ENCODE measurements at places on chromosomes 11 and 22. TPM values are rescaled to one million over a fixed set of nuclear protein-coding genes. Genes with fewer than 3 reads are reported as not detected.
A peak's percentile ranks its signal among the peaks of the same experiment; 100 is the strongest.

- peaks cover 37% of the 10 kb centered on the region for H3K4me1 ChIP-seq
- DNase-seq: peak; percentile 42
- no peaks in the 10 kb centered on the region for H3K36me3 ChIP-seq
- H3K4me3 ChIP-seq: peak overlapping the region; percentile 39
- H3K27ac ChIP-seq: no peak overlapping the region
- no peaks in the 10 kb centered on the region for H3K27me3 ChIP-seq
These were observed 57.4 kb downstream of the IGLL1 start for GRCh38 chr22:23522623-23523251.

- H3K27me3 ChIP-seq: no peaks in the 10 kb centered on the region
- no peaks in the 10 kb centered on the region for H3K4me1 ChIP-seq
- no peaks in the 10 kb centered on the region for H3K36me3 ChIP-seq
- no peak overlapping the region for H3K27ac ChIP-seq
- no peak overlapping the region for H3K4me3 ChIP-seq
These were observed 341.9 kb upstream of the B3GAT1 start for GRCh38 chr11:134753771-134754520.

Gene MMP10
- not detected for total RNA-seq

GRCh38 chr22:36454916-36455570 is 26.4 kb downstream of the TXN2 start:
- DNase-seq: peak; percentile 99
- no peaks in the 10 kb centered on the region for H3K36me3 ChIP-seq
- H3K27ac ChIP-seq: no peak overlapping the region
- H3K27me3 ChIP-seq: no peaks in the 10 kb centered on the region
- peak overlapping the region; percentile 41 for H3K4me3 ChIP-seq

Gene NRGN
- total RNA-seq: 7.5 TPM

DNA sequence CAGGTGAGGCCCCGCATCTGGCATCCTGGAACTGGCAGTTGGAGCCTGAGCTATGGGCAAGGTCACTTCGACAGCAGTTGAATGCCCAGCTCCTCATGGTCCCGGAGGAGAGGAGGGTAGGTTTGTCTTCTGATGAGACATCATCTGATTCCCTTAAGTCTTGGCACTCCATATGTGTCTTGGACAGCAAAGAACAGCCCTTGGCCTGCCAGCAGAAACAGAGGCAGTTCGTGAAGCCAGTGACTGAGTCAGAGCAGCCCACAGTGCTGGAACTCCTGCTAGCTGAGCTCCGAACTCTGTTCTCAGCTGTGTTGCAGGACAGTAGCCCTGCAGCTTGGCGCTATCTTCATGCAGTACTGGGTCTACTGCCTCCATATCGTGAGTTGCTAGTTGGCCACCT is 1.0 kb downstream of the DNHD1 start:
- H3K4me3 ChIP-seq: no peak overlapping the region
- H3K4me1 ChIP-seq: no peaks in the 10 kb centered on the region
- no peak for DNase-seq
- no peak overlapping the region for H3K27ac ChIP-seq

Gene CCDC157
- 11.1 TPM for total RNA-seq

GRCh38 chr11:27313157-27313821 is 49.7 kb downstream of the CCDC34 start:
- DNase-seq: no peak
- no peaks in the 10 kb centered on the region for H3K36me3 ChIP-seq
- H3K27ac ChIP-seq: no peak overlapping the region
- no peaks in the 10 kb centered on the region for H3K27me3 ChIP-seq

DNA sequence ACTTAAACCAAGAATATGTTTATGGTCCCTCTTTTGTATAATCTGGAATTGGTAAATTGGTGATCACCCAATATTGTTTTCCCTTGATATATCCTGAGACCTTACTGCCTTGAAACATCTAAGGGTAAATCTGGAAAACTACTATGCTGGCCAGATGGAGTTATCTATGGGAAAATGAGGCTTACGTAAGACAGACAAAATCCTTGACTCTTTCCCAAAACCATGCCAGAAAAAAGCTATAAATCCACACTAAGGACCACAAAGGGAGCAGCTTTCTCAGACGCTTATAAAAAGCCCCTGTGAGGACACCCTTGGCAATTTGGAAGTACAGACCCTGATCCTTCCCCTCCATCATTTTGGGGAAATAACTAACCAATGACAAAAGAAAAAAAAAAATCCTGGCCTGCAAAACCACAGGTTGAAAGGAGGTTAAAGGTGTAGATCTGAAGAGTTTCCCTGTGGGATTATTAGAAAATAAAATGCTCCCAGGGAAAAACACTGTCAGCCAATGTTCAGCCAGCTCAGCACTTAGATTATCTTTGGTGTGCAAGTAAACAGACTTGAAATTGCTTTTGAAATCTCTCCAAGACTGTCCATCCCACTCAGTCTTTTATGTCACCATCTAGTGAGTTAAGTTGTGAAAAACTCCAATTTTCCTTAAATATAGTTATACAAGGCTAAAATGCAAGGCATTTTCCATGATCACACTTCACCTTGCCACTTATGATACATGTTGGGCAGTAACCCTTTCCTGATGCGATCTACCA is 6.6 kb upstream of the AMBRA1 start:
- H3K4me1 ChIP-seq: no peaks in the 10 kb centered on the region
- no peak overlapping the region for H3K4me3 ChIP-seq
- DNase-seq: no peak
- H3K27me3 ChIP-seq: no peaks in the 10 kb centered on the region
- H3K36me3 ChIP-seq: no peaks in the 10 kb centered on the region
- no peak overlapping the region for H3K27ac ChIP-seq

DNA sequence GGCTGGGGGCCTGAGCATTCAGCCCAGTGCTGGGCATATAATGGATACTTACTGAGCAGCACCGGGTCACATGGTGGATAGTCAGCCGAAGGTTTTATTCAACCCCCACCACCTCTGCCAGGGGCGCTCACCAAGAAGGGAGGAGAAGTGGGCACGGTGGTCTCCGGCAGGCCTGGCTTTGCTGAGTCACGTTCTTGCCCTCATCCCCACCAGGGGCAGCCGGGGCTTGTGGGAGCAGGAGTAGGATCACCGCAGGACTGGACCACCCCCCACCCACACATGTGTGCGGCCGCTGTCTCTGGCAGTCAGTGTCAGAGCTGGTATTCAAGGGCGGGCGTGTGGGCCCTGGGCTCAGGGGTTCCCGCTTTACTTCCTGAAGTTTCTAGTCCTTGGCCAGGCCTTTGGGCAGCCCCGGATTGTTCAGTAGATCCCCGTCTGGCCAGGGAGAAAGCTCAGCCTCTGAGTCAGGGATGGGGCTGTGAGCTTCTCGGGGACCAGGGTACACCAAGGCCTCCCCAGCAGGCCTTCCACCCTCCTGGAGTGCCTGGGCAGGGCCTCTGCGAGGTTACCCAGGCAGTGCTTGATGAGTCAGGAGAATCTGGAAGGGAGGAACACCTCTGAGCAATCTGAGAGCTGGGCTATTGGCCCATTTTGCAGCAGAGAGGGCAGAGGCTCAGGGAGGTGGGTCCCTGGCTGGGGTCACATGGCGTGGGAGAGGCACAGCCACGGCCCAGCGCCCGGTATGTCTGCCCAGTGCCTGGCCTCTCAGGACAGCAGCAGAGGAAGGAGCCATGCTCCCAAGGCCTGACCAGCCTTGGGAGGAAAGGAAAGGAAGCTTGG is 60.6 kb downstream of the RTL6 start:
- no peaks in the 10 kb centered on the region for H3K27me3 ChIP-seq
- H3K36me3 ChIP-seq: no peaks in the 10 kb centered on the region
- no peak overlapping the region for H3K4me3 ChIP-seq
- DNase-seq: no peak
- no peaks in the 10 kb centered on the region for H3K4me1 ChIP-seq

Gene IL18
- total RNA-seq: not detected

GRCh38 chr11:20038412-20038811 is 121.9 kb downstream of the DBX1 start:
- no peak overlapping the region for H3K4me3 ChIP-seq
- no peak for DNase-seq
- H3K36me3 ChIP-seq: no peaks in the 10 kb centered on the region
- H3K27me3 ChIP-seq: no peaks in the 10 kb centered on the region
- H3K27ac ChIP-seq: no peak overlapping the region

Gene OR52H1
- total RNA-seq: not detected

DNA sequence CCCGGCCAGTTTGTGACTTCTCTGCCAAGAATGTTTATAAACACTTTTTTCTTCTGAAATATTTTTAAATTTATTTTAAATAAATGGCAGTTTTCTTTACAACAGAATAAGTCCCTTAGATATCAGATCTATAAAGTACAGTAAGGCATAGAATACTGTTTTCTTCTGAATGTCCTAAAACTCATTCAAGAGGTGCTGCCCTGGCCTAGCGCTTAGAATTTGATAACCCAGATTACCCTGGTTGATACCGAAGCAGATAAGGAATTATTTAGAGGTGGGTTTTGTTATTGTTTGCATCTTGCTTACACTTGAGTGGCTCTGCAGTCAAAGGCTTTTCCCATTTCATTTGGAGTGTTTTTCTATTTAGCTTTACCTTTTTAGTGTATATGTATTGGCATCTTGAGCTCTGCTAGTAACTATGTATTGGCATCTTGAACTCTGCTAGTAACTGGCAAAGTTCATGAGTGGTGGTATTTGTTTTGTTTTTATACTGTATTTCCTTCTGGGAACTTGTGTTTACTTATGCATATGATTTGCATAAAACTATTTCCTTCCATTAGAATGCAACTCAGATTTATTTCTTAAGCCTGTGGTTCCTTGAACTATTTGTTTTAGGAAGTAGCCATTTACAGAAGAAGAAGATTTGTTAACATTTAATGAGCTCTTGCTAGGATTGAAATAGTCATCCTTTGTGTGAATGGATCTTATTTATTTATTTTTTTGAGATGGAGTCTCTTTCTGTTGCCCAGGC is 1.2 kb downstream of the ACAD8 start:
- H3K27me3 ChIP-seq: no peaks in the 10 kb centered on the region
- no peaks in the 10 kb centered on the region for H3K36me3 ChIP-seq
- peak overlapping the region; percentile 76 for H3K4me3 ChIP-seq
- no peak for DNase-seq
- peaks cover 11% of the 10 kb centered on the region for H3K4me1 ChIP-seq
- no peak overlapping the region for H3K27ac ChIP-seq

Gene EED
- 44.2 TPM for total RNA-seq

DNA sequence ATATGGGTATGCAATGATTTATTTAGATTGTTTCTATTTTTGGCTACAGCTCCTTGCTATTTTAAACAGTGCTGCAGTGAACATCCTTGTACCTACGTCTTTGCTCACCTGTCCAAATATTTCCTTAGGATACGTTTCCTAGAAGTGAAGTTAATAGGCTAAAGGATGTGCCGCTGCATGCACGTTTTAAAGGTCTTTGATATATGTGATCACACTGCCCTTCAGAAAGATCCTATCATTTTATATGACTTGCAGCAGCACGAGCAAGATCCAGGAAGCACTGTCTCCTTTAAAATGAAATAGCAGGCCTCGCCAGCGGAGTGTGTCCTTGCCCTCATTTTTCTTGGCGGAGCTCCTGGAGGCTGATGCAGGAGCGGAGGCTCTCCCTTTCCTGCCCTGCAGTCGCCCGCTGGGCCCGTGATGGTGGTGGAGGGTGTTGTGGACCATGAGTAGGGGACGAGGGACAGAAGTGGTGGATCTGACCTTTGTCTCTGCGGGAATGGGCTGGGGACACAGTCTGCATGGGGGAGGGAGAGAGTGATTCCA is 19.4 kb downstream of the RPS6KA4 start:
- no peak overlapping the region for H3K27ac ChIP-seq
- H3K36me3 ChIP-seq: no peaks in the 10 kb centered on the region
- H3K27me3 ChIP-seq: no peaks in the 10 kb centered on the region

Gene SEC14L6
- total RNA-seq: 2.4 TPM

DNA sequence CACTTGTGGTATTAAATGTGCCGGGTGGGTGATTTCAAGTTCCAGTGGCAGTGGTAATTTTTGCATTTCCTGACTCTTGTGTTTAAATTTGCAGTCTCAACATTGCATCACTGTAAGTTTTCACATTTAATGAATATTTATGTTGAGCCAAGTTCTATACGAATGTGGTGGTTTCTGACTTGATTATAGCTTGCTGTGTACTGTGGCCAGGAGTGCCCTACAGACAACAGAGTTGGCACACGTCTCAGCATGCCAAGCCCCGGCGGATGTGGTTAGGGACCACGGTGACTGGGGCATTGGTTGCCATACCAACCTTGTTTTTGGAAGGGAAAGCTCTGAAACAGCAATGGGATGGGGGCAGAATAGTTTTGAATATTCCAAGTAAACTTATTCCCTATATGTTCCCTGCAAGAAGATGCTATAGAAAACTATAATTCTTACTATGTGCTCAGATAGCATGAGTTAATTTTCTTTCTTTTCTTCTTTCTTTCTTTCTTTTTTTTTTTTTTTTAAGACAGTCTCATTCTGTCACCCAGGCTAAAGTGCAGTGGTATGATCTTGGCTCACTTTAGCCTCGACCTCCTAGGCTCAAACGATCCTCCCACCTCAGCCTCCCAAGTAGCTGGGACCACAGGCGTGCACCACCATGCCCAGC is 16.0 kb downstream of the ZNRF3 start:
- no peaks in the 10 kb centered on the region for H3K36me3 ChIP-seq
- H3K27me3 ChIP-seq: no peaks in the 10 kb centered on the region
- no peak overlapping the region for H3K4me3 ChIP-seq
- DNase-seq: no peak
- peaks cover 28% of the 10 kb centered on the region for H3K4me1 ChIP-seq

DNA sequence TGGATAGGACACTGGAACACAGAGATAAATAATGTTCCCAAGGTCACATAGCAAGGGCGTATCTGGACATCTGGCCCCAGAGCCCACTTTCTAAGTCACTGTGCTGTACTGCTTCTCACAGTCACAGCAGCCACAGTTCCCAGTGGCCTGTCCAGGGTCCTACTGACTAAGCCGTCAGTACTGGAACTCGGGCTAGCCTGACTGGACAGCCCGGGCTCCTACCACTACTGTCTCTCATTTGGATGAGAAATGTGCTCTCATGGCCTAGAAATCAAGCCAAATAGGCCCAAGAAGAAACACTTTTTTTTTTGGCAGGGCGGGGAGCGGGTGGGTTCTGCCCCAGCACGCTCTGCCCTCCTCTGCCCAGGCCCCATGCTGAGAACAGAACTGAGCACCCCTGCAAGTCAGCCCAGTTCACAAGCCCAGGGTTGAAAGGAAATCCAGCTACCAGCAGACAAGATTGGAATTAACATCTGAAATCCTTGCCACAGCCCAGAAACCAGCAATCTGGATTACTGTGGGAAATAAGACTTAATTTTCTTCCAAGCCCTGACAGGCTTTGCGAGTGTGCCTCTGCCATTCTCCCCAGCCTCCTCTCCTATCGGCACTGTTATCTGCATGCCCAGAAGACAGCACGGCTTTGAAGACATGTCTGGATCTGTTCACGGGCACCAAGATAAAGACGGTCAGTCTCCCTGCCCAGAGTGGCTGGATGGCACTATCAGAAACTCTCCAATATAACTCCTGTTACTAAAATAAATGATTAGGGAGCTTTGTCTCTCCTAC is 182.9 kb upstream of the NCAM1 start:
- H3K27ac ChIP-seq: no peak overlapping the region
- H3K27me3 ChIP-seq: no peaks in the 10 kb centered on the region
- no peak for DNase-seq
- H3K4me1 ChIP-seq: peaks cover 6% of the 10 kb centered on the region
- H3K36me3 ChIP-seq: no peaks in the 10 kb centered on the region
- no peak overlapping the region for H3K4me3 ChIP-seq

Gene ARHGAP42
- total RNA-seq: 31.0 TPM

- no peak overlapping the region for H3K4me3 ChIP-seq
- no peaks in the 10 kb centered on the region for H3K4me1 ChIP-seq
- H3K36me3 ChIP-seq: no peaks in the 10 kb centered on the region
- no peak for DNase-seq
- H3K27me3 ChIP-seq: no peaks in the 10 kb centered on the region
- no peak overlapping the region for H3K27ac ChIP-seq
These were observed 204.3 kb upstream of the PLET1 start for GRCh38 chr11:112464949-112465348.

Gene MAML2
- total RNA-seq: 3.8 TPM

Gene SYT13
- 9.0 TPM for total RNA-seq

Gene TRIM34
- 4.5 TPM for total RNA-seq

Data from neural progenitor cell (in vitro differentiated cells).